T-helper 2 cell (primary cell): ENCODE measurements at places on chromosomes 16 and 17.

DNA sequence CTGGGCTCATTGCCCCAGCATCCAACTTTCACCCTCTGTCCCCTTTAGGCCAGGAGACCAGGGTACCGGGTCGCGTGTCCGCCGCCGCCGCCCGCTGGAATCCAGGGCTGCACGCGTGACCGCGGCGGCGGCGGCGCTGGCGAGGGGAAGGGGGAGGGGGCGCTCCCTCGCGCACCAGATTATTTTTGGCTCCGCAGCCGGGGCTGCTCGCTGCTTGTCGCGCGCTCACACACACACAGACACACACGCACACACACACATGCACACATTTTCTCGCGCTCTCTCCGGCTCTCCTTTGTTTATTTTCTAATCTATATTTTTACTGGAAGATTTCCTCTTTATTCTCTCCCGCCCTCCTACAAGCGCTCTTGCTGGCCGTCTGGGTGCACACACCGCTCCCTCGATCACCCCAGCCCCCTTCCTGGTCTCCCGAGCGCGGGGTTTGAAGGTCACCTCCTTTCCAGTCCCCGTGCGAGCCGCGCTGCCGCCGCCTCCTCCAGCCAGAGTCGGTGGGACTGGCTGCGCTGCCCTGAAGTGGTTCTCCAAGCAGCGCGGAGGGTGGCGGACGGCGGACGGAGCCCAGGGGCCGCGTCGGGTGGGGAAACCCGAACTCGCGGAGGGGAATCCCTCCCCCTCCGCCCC lies 921.4 kb upstream of the EEF2KMT start:
- DNase-seq = no peak

- DNase-seq = peak; percentile 92
Measured at GRCh38 chr16:19517424-19518089, 4.3 kb downstream of the GDE1 start.

- DNase-seq = no peak
Measured at GRCh38 chr16:55474821-55475220, 4.2 kb upstream of the MMP2 start.

DNA sequence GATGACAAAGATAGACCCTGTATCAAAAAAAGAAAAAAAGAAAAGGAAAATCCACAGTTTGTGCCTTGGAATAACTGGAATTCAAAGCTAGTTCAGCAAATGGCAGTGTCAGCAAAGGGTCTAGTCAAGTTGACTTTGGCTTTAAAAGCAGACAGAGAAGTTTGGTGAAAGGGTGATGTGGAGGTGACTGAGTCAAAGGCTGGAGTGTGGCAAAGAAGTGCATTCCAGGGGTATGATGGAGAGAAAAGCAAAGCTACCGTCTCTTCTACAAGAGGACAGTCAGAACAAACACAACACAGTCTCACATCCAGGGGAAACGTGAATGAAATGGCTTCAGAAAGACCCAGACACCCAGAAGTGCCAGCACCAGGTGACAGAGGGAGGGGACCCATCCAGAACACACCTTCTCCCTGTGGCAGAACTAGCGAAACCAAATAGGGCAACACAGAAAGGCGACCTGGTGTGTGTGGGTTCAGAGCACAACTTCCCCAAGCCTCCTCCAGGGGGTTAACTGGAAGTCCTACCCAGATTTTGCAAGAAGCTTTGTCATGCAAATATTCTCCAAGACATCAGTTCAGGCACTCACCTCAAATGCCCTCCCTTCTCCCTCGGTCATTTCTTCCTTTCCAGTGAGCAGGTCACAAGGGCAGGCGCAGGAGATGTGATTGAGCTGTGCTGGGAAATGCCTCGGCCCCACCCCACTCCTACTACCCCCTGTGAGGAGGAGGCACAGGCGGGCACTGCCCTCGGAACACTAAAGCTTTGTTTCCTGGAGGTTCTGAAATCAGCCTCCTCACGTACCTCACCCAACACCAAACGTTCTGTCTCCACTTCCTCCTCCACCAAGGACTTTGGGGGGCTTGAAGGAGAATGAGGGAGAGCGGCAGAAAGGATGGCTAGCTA lies 481.9 kb downstream of the SOX9 start:
- DNase-seq = no peak

- no peak for DNase-seq
Measured at GRCh38 chr16:88035292-88035691, 84.1 kb downstream of the BANP start.

- no peak for DNase-seq
Measured at GRCh38 chr16:23131931-23132621, 17.2 kb downstream of the USP31 start.

GRCh38 chr17:19672009-19672750 lies 23.6 kb downstream of the ALDH3A2 start:
- no peak for DNase-seq

GRCh38 chr17:56656701-56657327 lies 63.3 kb downstream of the NOG start:
- DNase-seq = no peak

DNA sequence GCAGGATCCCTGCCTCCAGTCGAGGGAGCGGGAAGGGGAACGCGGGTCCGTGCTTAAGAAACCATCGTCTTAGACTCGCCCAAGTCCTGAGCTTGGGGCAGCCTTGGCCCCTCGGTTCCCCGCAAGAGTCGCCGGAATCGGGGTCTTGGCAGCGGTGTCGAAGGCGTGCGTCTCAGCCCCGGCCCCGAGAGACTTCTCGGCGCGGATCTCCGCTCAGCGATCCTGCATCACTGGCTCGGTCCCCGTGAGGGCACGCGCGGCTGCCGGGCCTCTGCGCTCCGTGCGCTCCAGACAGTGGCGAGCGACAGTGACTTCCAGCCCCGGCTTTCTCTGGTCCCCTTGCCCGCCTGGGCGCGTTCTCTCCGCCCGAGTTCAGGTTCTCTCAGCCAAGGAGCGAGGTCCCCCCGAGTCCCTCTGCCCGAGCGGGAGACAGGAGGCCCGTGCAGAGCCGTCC lies 380 bp downstream of the HS3ST3A1 start:
- DNase-seq = no peak

- DNase-seq = no peak
Measured at GRCh38 chr17:74480290-74480689, 13.9 kb downstream of the CD300A start.
